Diencephalon (tissue), 1 donor: ENCODE measurements at places on chromosomes 7 and 10. TPM values are rescaled to one million over a fixed set of nuclear protein-coding genes. Genes with fewer than 3 reads are reported as not detected.

Gene ZNF365
- 19.8 TPM for total RNA-seq

Gene CFAP70
- total RNA-seq, result 6.0 TPM

Gene ATAD1
- total RNA-seq, result 94.6 TPM

Gene PALD1
- total RNA-seq, result 12.7 TPM

Gene ADARB2
- total RNA-seq, result 9.0 TPM

Gene CREB5
- total RNA-seq, result 9.2 TPM

Gene ENTPD1
- 16.6 TPM for total RNA-seq

Gene FBXL13
- 18.5 TPM for total RNA-seq

Gene LIPN
- not detected for total RNA-seq

Gene MYOZ1
- 0.46 TPM for total RNA-seq

Gene CCL26
- not detected for total RNA-seq

Gene DCLRE1A
- total RNA-seq, result 18.7 TPM

Gene CALML5
- total RNA-seq, result not detected

Gene PLXDC2
- total RNA-seq, result 45.0 TPM

Gene NKX6-2
- 5.8 TPM for total RNA-seq

Gene SORCS3
- 25.8 TPM for total RNA-seq

Gene BEND7
- 16.8 TPM for total RNA-seq

Gene HOXA5
- total RNA-seq, result not detected

Gene IFIT5
- total RNA-seq, result 51.7 TPM

Gene FAM25A
- total RNA-seq, result not detected

Gene CYP26C1
- 0.23 TPM for total RNA-seq

Gene FGFR2
- total RNA-seq, result 28.4 TPM

Gene SEC31B
- 5.3 TPM for total RNA-seq

Gene HOXA7
- not detected for total RNA-seq

Gene NYAP1
- total RNA-seq, result 38.8 TPM

Gene HOXA10
- not detected for total RNA-seq

Gene IGF2BP3
- total RNA-seq, result 48.2 TPM

Gene GPR146
- 3.2 TPM for total RNA-seq

Gene RPEL1
- not detected for total RNA-seq

Gene NRP1
- 56.5 TPM for total RNA-seq

Gene ZMIZ1
- total RNA-seq, result 43.8 TPM

Gene SP8
- total RNA-seq, result 2.8 TPM

Gene NSUN5
- 18.2 TPM for total RNA-seq

Gene C10orf62
- 0.23 TPM for total RNA-seq

Gene IFIT1
- total RNA-seq, result 17.1 TPM

Gene OPALIN
- total RNA-seq, result not detected

Gene ARID5B
- 27.9 TPM for total RNA-seq

Gene GNA12
- total RNA-seq, result 33.7 TPM

Gene MRM2
- total RNA-seq, result 19.8 TPM

Gene CC2D2B
- total RNA-seq, result 3.5 TPM
